ENCODE measurements at places on chromosomes 5 and 9.

DNA sequence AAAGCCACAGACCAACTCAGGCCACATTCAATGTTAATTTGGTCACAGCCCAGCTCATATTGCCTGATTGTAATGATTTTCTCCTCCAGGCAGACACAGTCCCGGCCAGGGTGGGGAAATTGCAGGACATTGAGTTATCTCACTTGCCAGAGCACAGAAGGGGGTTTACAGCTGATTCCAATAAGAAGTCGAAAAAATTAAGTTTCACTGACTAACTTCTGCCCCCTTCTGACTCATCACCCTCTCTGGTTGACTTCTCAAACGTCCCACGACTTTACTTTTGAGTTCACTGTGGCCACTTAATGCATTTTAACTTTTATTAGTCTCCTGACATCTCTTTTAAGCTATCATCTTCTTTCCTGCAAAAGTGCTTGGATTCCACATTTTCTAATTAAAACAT is 321.4 kb upstream of the WWC1 start:
- no peak for DNase-seq

GRCh38 chr5:174093123-174093522 is 47.6 kb downstream of the NSG2 start:
- no peak for DNase-seq

DNA sequence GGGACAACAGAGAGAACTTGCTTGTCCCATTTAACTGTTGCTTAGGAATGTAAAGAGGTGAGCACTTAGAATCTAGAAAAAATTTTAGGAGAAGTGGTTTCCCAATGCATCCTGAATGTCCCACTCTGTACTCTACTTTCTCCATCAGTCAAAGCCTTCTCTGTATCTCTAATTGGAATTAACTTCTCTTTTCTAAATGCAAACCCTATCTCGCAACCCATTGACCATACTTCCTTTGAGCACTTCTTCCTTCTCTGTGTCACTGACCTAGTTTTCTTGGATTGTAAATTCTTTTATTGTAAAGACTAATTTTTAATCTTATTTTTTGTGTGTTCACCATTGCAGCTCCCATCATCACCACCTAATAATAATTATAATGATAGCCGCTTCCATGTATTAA is 33.3 kb downstream of the ADRB2 start:
- DNase-seq, result no peak

DNA sequence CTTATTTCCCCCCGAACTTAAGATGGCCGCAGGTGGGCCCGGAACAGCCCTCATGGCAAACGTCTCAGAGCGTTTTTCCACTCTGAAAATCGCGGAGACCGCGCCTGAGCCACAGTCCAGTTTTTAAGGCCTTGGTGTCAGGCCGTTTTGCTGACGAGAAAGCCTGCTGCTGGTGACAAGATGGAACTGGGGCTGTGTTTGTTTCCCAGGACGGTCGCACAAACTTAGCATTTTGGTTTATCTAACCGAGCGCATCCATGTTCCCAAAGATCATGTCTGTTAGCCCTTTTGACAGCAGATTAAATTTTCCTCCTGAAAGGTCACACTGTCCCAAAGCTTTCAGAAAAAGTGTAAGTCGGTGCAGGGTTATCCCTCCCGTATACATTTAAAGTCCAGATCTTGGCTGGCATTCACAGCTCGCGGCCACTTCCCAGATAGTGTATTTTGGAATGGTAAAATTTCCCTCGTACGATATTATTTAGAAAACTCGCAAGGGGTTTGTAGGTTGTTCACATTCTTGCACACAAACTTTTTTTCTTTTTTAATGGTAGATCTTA is 812 bp downstream of the SREK1 start:
- no peak for DNase-seq

DNA sequence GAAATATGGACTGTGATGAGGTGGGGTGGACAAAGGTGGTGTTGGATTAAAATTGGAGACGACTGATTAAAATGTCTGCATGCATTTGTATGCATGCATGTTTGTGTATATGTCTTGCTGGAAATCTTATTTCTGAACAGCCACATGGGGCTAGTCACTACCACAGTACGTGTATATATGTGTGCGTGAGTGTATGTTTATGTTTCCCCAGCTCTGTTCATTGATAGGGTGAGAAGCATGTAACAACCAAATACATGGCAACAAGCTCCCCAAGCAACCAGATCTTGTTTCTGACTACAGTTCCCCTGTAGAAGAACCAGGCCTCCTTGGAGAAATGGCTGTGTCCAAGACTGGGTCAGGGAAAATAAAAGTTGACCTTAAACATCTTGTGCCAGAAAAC is 139.7 kb downstream of the GNA14 start:
- no peak for DNase-seq

- DNase-seq, result peak; percentile 33
Observed at GRCh38 chr9:38311382-38312270, 80.9 kb upstream of the ALDH1B1 start.

GRCh38 chr5:40223884-40224402 is 455.8 kb upstream of the PTGER4 start:
- peak; percentile 60 for DNase-seq

- DNase-seq, result no peak
Observed at GRCh38 chr5:42494414-42494813, 71.2 kb downstream of the GHR start.

GRCh38 chr9:83355024-83355444 is 183.2 kb downstream of the FRMD3 start:
- DNase-seq, result no peak

GRCh38 chr5:172941067-172941516 is 18.1 kb upstream of the RPL26L1 start:
- no peak for DNase-seq

DNA sequence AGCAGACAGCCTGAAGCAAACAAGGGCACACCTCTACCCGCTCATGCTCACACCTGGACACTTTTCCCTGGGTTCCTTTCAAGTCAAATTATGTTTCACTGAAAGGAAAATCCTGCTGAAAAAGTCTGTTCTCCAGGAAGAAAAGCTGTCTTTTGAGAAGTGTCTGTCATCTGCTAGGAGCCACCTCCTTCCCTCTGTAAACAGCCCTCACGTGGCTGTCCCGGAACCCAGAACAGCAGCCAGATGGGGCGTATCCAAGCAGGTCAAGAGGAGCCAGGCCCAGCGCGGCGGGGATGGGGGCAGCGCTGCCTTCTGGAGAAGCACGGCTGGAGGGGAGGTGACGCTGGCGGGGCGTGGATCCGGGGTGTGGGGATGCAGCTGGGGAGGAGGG is at the start of gene PNPLA7:
PNPLA7 (minus strand) TSS at position 172 of the 391 bp plus-strand sequence. CDS start 205 bp downstream, outside the sequence.
- DNase-seq, result peak; percentile 72

- DNase-seq, result no peak
Observed at GRCh38 chr5:143080407-143080806, 310.2 kb downstream of the ARHGAP26 start.

DNA sequence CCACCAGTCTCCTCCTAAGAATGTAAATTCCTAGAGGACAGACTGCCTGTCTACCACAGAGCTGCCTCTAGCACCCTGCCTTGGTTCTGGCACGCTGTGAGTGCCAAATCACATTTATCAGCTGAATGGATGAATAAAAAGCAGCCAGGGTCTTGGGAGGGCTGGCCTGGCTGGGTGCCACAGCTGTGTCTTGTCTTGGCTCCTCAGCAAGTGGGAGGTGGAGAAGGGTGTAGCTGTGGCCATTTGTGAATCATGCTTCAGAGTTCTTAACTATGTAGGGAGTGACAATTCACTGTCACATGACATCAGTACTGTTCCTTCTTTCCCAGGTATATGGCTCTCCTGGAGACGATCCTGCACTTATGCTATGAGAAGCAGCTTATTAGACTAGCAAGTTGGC is 70.6 kb downstream of the DCP2 start:
- DNase-seq, result no peak

DNA sequence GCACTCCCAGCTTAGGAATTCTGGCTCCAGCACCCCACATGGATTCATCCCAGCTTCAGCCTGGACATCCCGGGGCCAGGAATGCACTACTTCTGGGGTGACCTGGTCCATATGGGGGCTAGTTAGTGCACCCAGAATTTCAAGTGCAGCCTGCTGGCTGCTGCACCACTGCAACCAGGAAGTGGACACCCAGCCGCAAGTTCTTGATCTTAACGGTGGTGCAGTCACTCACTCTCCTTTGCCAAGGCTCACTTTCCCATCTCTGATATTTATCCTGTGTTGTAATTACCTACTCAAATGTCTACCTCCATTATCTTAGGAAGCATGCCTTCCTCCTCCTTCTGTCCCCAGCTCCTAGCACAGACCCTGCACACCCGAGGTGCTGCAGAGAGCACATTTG is 26.2 kb upstream of the RAB14 start:
- DNase-seq, result no peak

DNA sequence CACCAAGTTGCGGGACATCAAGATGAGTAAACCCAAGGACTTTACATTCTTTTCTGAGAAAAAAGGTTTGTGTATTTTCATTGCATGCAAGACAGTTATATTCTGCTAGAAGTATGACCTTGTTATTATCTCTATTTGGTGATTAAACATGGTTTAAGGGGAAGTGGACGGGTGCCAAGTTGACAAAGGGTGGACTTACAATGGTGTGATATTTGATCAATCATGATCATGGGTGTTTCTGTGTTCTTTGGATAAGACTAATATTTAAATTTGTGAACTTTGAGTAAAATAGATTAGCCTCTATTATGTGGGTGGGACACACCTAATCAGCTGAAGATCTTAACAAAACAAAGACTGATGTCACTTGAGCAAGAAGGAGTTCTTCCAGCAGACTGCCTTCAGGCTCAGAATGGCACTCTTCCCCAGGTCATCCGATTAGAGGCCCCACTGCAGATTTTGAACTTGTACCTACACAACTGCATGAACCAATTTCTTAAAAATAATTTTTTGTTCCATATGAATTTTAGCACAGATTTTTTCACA is 782.9 kb downstream of the CDH12 start:
- no peak for DNase-seq

DNA sequence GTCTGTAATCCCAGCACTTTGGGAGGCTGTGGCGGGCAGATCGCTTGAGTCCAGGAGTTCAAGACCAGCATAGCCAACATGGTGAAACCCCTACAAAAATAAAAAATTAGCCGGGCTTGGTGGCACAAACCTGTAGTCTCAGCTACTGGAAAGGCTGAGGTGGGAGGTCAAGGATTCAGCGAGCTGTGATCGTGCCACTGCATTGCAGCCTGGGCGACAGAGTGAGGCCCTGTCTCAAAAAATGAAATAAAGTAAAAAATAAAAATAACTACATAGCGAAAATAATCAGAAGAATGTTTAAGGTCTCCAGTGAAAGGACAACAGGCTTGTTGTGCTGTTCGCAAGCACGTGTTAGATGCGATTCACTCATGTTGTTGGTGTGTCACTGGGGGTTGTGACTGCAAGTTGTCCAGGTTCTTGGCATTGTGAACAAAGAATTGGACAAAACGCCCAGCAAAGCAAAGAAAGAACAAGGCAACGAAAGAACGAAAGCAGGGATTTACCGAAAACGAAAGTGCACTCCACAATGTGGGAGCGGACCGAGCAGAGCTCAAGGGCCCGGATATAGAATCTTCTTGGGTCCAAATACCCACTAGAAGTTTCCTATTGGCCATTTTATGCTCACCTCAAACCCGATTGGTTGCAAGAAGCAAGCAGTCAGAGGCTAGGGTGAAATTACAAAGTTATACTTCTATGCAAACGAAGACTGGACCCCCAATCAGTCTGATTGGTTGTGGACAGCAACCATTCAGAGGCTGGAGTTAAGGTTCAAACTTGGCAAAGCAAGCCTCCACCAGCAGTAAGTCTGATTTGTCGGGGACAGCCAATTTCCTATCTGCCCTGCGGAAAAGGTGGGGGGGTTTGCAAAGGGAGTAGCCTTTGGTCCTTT is 844 bp upstream of the MCCC2 start:
- peak; percentile 49 for DNase-seq

GRCh38 chr5:36496471-36496870 is 109.9 kb upstream of the SLC1A3 start:
- DNase-seq, result no peak
